HTR-8/SVneo (cell line): ENCODE measurements at places on chromosomes 7 and 10.
A peak's percentile ranks its signal among the peaks of the same experiment; 100 is the strongest.

- no peak for DNase-seq
These were observed at the start of gene GRB10 for GRCh38 chr7:50782375-50783208. TSS of gene GRB10 (minus strand) at chr7:50782896. CDS start at chr7:50732322, 50,574 bp downstream.

- DNase-seq: no peak
These were observed 19.1 kb downstream of the MAD1L1 start for GRCh38 chr7:2213551-2214215.

- DNase-seq: no peak
These were observed 567.3 kb downstream of the KCNMA1 start for GRCh38 chr10:77070346-77070745.

GRCh38 chr7:37282927-37283326 lies 165.7 kb downstream of the ELMO1 start:
- DNase-seq: no peak

DNA sequence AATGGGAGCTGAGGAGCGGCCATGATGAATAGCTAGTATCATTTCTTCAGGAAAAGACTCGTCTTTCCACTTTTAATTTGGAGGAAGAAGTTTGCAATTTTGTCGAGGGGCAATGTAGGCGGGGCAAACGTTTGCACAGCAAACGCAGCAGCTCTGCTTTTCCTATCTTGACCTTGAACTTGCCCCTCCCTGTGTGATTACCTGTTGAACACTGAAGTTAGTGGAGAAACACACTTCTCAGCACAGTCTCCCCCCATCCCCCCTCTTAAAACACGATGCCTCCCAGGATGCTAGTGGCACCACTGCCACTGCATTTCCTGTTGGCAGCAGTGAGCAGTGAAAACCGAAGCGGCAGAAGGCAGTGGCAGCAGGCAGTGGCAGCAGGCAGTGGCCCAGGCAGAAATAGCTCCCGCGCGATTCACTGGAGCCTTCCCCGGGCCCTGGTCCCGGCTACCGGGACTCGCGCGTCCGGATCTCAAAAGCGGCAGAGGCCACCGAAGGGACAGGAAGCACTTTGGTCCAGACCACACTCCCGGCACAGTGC lies at the start of gene EPDR1:
Gene EPDR1 (plus strand): TSS at position 336 of the 544 bp plus-strand sequence. CDS start 300 bp downstream, outside the sequence.
- DNase-seq: peak; percentile 23

DNA sequence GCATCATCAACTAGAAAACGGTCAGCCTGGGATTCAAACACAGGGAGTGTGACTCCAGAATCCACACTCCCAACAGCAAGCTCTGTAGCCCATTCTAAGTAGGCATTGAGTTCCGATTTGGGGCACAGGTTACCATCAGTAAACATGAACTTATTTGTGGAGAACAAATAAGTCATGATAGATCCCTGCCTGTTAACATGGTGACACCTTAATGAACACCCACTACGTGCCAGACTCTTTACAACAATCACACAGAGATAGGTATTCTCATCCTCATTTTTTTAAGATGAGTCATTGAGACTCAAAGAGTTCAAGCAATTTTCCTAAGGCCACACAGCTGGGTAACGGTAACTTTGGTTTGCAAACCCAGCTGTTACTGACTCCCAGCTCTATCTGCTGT lies 91.5 kb downstream of the LYZL2 start:
- DNase-seq: no peak

GRCh38 chr7:73715648-73716317 lies 3.7 kb downstream of the STX1A start:
- DNase-seq: peak; percentile 92

GRCh38 chr7:148135116-148135515 lies 455.4 kb upstream of the C7orf33 start:
- no peak for DNase-seq

- DNase-seq: no peak
These were observed 203.9 kb downstream of the SNX10 start for GRCh38 chr7:26495569-26495968.

GRCh38 chr10:133318494-133319127 lies 9.9 kb downstream of the ZNF511 start:
- DNase-seq: no peak

GRCh38 chr10:17735166-17735941 lies 16.6 kb upstream of the TMEM236 start:
- DNase-seq: no peak

DNA sequence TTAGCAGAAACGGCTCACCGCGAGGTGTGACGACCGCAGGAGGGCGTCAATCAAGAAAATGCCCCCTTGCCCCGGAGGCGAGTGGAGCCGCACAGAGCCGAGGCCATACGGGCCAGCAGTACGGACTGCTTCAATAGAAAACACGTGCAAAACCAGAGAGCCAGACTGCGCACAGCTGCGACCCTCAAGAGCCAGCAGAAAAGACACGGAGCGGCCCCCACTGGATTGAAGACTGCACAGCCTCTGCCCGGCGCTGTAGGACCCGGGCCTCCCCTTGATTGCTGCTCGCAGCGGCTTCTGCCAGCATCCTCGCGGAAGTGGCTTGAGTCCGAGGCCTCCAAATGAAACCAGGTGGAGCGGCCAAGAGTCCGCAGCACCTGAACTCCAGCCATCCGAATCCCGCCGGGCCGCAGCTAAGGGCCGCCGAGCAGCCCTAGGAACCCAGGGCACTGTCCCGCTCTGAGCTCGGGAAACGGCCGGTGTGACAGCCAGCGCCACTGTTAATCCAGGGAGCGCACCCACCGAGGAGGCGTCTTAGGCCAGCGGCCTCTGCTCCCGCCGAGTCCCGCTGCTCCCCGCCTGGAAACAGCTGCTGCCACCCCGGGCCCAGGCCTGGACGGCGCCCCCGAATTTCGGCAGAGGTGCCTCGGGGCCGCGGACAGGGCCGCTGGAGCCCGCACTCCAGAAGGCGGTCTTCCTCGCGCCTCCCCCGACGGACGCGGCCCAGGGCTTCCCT lies 660 bp upstream of the HHEX start:
- peak; percentile 25 for DNase-seq

- DNase-seq: peak; percentile 81
These were observed at the start of gene HOXA7 for GRCh38 chr7:27156508-27156898. TSS of gene HOXA7 (minus strand) at chr7:27156675. CDS start at chr7:27156545, 130 bp downstream.

GRCh38 chr7:129066290-129067131 lies 11.6 kb upstream of the TNPO3 start:
- DNase-seq: peak; percentile 36

GRCh38 chr10:57844387-57844998 lies 423.2 kb downstream of the IPMK start:
- no peak for DNase-seq

GRCh38 chr10:35409094-35409582 lies 72.8 kb downstream of the CCNY start:
- peak; percentile 88 for DNase-seq
